ENCODE measurements at places on chromosomes 2 and 18.

DNA sequence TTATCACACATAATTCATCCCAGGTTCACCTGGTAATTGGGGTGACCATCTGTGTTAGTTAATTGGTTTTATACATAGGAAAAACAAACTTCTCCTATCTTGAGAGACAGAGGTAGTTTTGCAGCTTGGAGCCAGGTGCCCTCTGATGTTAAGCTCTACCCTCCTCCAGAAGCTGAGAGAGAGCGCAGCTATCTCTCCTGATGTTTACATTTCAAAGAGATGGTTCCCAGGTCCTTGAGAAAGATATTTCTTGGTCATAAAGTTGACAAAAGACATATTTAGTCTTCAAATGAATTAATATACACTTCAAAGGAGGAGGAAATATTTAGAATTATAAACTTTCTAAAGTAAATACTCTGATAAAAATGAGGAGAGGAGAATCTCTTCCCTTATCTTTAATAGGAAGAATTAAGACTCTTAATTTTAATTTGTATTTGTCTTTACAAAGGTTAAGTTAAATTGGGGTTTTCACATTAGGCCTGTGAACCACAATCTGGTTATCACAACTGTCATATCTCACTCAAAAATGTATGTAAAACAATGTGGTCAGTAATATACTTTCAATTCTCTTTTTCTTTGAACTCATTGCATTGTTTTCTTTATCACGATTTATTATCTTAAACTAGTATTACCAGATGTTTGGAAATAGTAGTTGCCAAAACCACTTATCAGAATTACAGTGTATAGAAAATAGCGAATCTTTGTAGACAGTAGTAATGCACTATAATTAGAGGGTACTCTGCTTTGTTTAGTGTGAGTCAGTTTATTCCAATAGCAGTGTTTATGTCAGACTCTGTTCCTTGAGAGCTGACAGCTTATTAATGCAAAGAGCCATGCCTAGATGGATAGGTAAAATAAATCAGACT is 26.8 kb downstream of the SERPINB4 start:
- no peak for DNase-seq

DNA sequence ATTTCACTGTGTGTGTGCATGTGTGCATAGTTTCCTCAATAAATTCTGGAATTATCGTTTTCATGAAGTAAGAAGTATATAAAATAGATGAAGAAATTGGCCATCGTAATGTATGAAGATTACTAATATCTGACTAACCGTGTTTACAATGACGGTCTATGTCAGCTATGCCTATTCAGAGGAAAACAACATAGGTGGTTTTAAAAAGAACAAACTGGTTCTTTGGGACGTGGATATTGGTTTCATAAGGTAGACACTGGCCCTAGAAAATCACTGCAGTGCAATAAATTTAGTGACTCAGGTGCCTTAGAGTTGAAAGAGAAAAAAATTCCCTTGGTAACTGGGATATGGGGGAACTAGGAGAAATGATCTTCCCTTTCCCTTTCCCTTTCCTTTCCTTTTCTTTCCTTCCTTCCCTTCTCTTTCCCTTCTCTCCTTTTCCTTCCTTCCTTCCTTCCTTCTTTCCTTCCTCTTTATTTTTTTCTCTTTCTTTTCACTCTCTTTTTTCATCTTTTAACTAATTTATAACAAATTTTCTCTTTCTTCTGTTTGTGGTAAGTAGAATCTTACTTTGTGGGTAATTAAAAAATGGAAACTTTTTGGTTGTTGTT is 36.4 kb downstream of the MAP2 start:
- DNase-seq, result no peak

- DNase-seq, result no peak
These were observed 28.4 kb downstream of the YWHAQ start for GRCh38 chr2:9602412-9602811.

DNA sequence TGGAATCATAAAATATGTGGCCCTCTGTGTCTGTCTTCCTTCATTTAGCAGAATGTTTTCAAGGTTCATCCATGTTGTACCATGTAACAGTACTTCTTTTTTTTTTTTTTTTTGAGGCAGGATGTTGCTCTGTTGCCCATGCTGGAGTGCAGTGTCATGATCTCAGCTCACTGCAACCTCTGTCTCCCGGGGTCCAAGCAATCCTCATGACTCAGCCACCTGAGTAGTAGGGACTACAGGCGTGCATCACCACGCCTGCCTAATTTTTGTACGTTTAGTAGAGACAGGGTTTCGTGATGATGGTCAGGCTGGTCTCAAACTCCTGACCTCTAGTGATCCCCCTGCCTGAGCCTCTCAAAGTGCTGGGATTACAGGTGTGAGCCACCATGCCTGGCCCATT is 31.2 kb downstream of the RAB1A start:
- no peak for DNase-seq
